Left colon (tissue), 2 donors: ENCODE measurements at places on chromosomes 6 and 20.

GRCh38 chr6:16487996-16488674, 249.7 kb downstream of the GMPR start:
- no peak for DNase-seq

DNA sequence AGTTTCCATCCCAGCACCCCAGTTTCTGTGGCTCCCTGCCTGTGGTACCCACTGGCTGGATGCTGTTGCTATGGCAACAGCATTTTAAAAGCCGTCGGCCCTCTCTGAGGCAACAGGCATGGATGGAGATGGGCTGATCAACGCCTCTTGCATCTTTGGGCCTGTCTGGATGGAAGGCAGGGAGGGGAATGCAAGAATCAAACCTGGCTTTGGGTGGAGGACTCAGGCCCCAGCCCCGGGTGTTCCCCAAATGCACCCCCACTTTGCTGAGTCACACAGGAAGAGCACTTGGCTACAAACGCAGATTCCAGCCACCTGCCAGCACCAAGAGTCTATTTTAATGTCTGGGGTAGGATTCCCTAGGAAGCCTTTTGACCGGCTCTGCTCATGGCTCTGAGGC, 45.7 kb upstream of the TGM2 start:
- no peak for DNase-seq

DNA sequence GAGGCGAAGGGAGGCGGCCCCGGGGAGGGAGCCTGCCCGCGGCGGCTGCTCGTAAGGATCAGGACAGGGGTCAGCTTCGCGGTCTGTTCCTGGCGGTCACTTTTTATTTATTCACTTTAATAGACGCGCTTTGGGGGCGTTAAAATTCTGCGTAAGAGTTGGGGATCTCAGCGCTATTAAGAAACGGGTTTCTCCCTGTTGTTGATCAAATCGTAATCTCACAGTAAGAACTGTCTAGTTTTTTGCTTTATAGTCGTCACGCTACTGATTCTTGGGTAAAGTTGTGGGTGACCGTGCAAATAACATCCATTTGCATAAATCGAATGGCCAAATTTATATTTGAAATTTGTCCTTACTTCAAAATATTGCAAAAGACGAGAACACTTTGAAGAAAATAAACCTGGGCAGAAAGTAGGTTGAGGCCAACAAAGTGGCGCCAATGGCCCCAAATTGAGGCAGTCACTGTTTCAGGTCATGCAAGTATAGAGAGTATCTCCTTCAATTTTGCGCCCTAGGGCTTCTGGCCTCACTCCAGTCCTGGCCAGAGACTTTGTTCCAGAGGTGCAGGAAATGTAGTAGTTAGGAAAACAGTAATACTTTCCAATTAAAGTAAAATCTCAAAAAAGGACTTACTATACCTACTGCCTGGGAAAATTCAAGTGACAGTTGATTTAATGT, 963 bp upstream of the RMND1 start:
- peak; percentile 38 for DNase-seq

DNA sequence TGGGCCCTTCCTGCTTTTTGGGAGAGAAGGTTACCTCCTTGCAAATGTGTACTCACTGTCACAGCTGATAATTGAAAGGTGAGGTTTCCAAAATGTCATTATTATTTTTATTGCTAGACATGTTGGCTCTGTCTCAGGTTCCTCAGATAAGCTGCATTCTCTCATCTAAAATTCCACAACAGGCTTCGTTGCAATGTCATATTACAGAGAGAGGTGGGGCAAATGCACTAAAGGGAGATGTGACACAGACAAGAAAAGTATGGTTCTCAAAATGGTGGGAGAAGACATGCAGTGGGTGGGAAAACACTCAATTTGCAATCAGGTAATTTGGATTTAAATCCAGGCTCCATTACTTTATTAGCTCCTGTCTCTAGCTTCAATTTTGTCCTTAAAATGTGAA, 256.4 kb upstream of the POU3F2 start:
- DNase-seq = no peak
